ENCODE measurements at places on chromosomes 7 and 10. TPM values are rescaled to one million over a fixed set of nuclear protein-coding genes. Genes with fewer than 3 reads are reported as not detected.

GRCh38 chr10:28631896-28632583 is 45.3 kb upstream of the BAMBI start:
- no peak for DNase-seq

- no peak for DNase-seq
These were observed 492.0 kb upstream of the AKR1E2 start for GRCh38 chr10:4334015-4334414.

- DNase-seq, result no peak
These were observed 204.6 kb upstream of the INHBA start for GRCh38 chr7:41907444-41907843.

DNA sequence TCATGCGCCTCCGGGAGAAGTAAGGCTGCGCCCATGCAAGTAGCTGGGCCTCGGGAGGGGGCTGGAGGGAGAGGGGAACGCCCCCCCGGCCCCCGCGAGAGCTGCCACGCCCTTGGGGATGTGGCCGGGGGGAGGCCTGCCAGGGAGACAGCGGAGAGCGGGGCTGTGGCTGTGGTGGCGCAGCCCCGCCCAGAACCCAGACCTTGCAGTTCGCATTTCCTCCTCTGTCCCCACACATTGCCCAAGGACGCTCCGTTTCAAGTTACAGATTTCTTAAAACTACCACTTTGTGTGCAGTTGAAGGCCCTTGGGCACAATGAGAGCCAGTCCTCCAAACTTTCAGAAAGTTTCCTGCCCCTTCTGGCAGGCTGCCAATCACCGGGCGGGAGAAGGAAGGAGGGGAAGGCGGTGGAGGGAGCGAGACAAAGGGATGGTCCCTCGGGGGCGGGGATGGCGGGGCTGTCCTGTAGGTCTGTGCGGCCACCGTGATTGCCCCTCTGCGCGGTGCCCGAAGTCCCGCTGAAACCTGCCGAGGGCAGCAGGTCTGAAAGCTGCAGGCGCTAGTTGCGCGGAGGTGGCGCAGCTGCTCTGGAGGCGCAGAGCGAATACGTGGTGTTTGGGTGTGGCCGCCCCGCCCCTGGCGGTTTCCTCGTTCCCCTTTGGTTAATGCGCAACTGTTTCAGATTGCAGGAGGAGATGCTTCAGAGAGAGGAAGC is 2.1 kb downstream of the VIM start:
- peak; percentile 96 for DNase-seq

DNA sequence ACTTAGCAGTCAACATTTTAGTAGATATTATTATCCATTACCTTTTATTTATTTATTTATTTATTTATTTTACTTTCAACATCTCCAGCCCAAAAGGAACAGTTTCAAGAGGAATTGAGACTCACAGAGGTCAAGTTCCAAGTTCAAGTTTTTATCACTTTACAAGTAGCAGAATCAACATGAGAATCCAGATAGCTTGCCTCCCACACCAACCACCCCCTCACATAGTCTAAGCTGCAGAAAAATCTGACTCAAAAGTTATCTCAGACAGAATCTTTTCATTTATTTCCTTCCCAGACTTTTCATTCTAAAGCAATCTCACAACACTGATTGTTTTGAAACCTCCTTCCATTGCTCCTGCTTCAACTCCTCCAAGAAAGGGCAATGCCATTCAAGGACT is 129.6 kb downstream of the GRM3 start:
- no peak for DNase-seq

DNA sequence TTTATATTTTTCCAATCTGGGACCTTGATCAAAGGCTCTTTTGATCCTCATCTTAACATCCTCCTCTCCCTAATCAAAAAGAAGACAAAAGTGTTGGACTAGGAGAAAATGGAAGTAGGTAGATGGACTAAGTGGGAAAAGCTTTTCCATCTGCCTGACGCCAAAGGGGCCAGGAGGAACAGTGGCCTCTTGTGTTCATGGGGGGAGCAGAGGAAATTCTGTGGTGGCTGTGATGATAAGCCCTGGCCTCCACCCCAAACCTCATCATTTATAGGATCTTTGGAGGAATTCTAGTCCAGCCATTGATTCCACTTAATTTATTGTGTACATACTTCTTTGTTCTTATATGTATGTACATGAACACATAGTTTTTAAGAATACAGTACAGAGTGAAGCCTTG is 21.7 kb downstream of the ZNF365 start:
- no peak for DNase-seq

GRCh38 chr10:63699785-63700613 is 178.8 kb downstream of the REEP3 start:
- DNase-seq, result peak; percentile 88

DNA sequence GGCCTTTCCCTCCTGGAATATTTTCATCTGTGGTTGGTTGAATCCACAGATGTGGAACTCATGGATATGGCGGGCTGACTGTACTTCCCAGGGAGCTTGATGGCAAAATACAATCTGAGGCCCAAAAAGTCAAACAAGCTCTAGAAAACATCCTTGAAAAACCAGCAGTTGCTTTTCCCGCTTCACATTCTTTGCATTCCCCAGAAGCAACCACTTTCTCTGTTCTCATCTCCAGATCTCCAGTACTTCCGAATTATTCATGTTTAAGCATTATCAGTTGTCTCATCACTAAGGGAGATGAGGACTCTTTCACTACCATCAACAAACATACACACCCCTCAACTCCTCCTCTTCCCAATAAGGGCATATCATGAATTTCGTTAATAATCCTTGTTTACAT is 55.3 kb downstream of the KIF5B start:
- DNase-seq, result no peak

DNA sequence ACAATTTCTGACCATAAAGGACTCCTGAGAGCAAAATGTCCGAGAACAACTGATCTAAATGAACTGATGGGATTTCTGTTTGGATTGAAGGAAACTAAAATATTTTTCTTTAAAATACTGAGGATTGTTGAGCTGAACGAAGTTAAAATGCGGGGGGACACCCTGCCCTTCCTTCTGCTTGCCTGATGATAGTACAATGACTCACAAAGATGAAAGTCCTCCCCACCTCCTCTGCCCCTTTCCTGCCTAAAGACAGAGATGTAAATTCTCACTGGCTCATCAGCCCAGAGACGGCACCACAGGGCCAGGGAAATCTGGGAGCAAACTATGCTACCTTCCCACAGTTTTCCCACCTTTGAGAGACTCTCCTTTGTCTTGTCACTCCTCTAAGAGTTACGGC is 180.6 kb downstream of the PHTF2 start:
- DNase-seq, result no peak

- no peak for DNase-seq
These were observed 59.7 kb downstream of the SVIL start for GRCh38 chr10:29575098-29575455.

- DNase-seq, result no peak
These were observed 11.2 kb upstream of the JAZF1 start for GRCh38 chr7:28191751-28192150.

- DNase-seq, result no peak
These were observed 37.5 kb downstream of the NET1 start for GRCh38 chr10:5449823-5450222.

GRCh38 chr7:75996476-75996875 is 2.1 kb upstream of the TMEM120A start:
- no peak for DNase-seq

DNA sequence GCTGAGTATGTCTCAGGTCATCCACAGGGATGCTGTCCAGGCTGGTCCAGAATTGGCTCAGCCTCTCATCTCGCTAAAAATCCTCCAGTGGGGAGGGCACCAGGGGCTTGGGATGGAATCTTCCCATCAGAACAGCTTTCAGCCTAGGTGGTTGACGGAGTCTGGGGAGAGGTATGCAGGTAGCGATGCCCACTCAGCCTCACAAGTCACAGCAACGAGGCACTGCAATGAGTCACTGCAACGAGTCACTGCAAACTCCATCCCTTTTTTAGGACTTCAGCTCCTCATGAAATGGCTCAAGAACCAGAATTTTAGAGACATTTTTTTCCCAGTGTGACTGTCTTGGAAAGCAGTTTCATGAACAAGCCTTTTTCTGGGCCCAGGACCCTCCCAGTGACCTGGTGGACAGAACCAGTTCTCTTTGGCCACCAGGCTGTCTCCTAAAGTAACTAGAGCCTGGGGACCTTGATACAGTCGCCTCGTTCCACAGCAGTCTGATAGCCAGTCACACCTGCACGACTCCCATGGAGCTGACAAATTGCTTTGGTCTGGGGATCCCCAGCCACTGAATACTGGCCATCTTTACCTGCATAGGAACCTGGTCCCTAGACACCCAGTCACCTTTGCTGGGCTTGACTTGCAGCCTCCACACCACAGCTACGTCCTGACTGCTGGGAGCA is 41.3 kb upstream of the PPP2R2D start:
- peak; percentile 55 for DNase-seq

GRCh38 chr10:11425296-11425610 is 186.2 kb downstream of the USP6NL start:
- no peak for DNase-seq

GRCh38 chr10:78354101-78354500 is 320.4 kb downstream of the RPS24 start:
- no peak for DNase-seq

DNA sequence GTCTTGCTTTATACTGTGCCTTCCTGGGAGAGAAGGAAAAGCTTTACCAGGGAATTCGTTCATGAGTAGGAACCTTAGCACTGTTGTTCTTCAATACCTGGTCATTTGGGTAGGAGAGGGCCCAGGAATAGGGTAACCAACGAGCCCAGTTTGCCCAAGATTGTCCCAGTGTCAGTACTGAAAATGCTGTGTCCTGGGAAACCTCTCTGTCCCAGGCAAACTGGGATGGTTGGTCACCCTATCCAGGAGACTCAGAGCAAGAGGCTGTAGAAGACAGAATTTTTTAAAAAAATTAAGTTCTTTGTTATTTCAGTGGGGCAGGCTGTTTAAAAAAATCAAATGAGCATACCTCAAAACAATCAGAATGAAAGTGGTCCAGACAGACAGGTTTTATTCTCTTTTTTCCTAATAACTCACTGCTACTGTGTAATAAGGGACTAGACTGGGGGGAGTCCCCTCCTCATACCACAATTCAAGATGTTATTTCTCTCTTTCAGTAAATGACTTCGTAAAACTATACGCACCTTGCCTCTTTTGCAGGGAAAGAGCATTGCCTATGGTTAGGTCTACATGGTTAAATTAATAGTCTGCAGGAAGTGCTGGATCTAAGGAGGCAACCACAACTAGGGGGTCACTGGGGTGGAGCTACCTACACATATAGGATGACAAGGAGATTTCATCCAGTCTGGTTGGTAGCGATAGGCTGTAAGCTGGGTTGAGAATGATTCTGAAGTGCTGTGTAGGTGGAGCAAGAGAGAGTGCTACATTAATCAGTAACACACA is 41.1 kb upstream of the FAM133B start:
- DNase-seq, result no peak

DNA sequence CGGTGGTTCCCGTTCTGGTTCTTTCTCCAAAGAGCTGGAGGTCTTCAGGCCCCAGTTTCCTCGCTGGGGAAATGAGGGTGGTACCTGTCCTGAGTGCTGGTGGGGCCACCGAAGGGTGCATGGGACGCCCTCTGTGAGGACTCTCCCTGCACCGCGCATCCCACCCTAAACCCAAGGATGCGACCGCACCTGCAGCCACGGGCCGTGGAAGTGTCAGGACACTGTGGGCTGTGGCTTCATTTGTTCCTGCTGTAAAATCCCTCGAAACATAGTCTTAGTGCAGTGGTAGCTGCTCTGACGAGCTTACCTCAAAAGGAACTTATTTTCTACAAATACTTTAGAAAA is 84.1 kb downstream of the NKX6-2 start:
- DNase-seq, result no peak

- DNase-seq, result no peak
These were observed 160.4 kb upstream of the PHYHIPL start for GRCh38 chr10:59016043-59016442.

DNA sequence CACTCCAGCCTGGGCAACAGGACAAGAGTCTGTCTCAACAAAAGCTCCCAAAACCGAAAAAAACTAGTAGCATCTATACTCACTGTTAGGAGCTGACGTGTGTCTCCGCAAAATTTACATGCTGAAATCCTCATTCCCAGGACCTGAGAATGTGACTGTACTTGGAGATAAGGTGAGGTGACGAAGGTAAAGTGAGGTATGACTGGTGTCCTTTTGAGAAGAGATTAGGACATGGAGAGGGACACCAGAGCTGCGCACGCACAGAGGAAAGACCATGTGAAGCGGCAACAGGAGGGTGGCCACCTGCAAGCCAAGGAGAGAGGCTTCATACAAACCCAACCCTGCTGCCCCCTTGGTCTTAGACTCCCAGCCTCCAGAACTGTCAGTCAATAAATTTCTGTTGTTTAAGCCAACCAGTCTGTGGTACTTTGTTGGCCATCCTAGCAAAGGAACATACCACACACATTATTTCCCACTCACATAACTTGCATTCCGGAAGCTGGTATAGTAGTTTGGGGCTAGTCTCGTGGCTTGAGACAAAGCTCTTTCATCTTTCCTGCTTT is 1154.0 kb upstream of the CELF2 start:
- DNase-seq, result no peak

DNA sequence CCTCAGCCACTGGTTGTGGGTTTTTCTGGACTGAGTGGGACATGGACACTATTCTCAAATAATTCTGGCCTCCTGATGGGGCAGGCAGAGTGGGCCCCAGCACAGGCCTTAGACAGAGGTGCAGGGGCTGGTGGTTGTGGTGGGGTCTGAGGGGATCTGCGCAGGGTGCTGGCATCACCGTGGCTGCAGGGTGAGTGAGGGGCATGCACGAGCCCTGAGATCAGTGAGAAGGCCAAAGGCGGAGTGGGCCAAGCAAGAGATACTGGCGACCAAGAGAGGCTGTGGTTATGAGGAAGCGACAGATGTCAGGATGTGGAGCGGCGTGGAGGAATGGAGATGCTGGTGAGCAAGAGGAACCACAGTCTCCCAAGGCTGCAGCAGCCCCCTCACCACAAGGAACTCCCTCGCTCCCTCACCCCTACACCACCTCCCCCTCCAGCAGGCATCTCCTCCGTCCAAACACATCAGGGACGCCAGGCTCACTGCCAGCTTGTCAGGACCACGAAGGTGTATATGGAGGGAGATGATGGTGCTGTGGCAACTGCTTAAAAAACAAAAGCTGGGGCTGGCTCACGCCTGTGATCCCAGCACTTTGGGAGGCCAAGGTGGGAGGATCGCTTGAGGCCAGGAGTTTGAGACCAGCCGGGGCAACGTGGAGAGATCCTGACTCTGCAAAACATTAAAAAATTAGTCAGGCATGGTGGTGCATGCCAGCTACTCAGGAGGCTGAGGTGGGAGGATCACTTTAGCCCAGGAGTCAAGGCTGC is 9.6 kb downstream of the PRF1 start:
- DNase-seq, result no peak

Gene CLDN12
- 25.2 TPM for total RNA-seq

Gene ASIC3
- total RNA-seq, result 1.5 TPM

Gene PNLIPRP1
- total RNA-seq, result not detected

Gene CH25H
- total RNA-seq, result 2.3 TPM

Gene SLC25A40
- total RNA-seq, result 18.3 TPM

Gene GPR85
- total RNA-seq, result 1.2 TPM

Gene MRC1
- 71.1 TPM for total RNA-seq

Gene PTPRE
- total RNA-seq, result 22.1 TPM
